Epithelial cell of esophagus (primary cell): ENCODE measurements at places on chromosomes 1 and 21.

- DNase-seq, result no peak
Measured at GRCh38 chr1:200973937-200974657, 49.4 kb downstream of the KIF21B start.

DNA sequence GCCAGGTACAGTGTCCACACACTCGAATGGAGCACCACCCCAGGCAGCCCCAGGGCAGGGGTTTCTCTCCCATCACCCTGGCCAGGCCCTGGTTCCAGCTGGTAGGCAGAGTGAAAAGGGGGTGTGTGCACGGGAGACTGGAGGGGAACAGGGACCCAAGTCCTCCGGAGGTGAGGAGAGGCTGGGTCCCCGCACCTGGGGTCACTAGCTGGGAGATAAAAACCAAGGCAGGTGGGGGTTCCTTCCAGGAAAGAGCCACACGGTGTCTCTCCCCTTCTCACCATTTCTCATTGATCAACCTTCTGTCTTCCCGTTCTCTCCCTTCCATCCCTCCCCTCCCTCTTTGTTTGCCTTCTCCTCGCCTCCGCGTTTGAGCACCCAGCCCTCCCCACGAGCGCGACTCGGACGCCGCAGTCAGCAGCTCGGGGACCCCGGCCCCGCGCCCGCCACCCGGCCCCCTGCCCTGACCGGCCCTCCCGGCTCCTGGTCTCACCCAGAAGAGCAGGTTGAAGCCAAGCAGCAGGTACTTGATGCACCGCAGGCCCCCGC, 358 bp downstream of the TSPAN2 start:
- no peak for DNase-seq

DNA sequence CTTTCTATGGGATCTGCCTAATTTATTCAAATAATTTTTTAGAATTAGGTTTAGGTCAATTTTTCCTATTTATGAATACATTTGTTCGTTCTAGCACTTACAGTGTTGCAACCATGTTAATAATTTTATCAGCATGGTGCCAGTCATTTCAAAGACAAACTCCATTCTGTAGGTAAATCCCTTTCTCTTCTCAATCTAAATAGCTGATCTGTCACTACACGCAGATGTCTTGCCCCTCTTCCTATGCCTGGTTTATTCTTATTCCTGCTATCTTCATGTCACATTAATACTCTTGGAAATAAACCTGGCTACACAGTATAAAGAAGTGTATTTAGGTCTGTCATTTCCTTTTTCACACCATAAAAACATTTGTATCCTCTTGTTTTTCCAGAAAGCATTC, 1172.4 kb downstream of the BRINP3 start:
- no peak for DNase-seq

GRCh38 chr1:162284206-162284955, 92.3 kb downstream of the SPATA46 start:
- no peak for DNase-seq

DNA sequence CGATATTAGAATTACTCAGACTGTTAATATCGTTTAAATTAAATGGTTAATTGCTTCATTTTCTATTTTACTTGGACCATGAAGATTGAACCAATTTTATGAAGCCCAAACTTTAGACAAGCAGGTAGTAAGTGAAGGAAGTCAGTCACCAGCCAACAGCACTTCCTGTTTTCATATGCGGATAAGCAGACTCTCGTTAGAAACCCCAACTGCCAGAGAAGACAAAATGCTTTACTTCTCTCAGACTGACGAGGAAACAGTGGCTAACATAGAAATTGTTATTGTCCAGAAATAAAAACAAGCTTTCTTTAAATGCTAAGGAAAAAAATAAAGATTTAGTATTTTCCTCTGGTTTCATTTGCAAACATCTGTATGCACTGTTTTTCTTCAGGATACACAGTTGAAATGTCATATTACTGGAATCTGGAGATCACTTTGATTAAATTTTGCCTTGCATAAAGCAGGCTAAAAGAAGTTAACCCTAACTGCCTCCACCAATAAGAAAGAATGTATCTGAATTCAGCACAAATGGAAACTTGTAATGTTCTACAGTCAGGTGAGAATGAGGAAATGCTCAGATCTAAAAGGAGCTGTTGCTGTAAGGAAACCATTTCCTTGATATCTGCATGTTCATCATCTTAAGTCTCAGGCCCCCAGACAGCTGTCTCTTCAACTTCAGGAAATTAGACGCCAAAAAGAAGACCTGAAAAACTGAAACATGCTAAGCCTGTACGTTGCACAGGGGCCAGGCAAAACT, 129.8 kb upstream of the SAMSN1 start:
- no peak for DNase-seq

DNA sequence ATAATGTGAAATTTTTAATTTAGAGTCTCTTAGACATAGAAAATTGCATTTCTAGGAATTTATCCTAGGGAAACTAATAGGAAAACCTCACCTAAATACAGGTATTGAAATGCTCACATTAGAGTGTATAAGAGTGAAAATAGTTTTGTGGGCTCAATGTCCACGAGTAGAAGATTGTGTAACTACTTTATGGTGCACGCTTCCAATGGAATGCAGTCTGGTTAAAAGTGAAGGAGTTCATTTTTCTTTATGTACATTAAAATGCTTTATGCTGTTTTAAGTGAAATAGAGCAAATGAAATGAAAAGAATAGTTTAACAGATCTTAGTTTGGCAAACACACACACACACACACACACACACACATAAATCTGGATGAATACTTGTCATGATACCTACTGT, 278.2 kb downstream of the USP25 start:
- peak; percentile 10 for DNase-seq

GRCh38 chr1:119966020-119966419, 69.7 kb upstream of the ADAM30 start:
- DNase-seq, result no peak

DNA sequence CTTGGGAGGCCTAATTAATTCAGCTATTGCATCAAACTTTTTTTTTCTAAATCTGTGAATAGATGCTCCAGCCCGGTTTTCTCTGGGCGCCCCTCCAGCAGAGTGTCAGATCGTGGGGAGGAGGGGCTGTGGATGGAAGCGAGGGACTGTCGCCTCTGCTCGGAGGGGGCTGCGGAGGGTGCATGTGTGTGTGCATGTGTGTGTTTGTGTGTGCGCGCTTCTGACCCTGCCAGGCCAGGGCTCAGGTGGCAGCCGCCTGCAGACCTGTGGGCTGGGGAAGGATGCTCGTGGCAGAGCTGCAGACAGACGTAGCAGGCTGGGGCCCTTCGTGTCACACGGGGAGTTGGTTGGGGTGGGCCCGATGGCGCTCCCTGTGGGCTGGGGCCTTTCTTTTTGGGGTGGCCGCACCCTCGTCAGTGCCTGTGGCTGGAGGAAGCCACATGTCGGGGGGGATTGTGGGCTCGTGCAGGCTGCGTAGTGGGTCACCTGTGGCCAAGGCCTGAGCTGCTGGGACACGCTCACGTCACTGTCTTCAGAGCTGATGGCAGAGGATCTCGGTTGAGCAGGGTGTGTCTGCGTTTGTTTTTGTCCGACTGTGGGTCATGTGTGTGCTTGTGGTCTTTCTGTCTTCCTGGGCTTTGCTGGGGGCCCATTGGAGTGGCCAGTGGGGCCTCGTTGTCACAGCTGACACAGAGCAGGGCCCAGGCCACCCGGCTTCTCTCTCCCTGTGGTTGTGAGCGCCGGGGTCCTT, 2.8 kb downstream of the SKI start:
- DNase-seq, result no peak

DNA sequence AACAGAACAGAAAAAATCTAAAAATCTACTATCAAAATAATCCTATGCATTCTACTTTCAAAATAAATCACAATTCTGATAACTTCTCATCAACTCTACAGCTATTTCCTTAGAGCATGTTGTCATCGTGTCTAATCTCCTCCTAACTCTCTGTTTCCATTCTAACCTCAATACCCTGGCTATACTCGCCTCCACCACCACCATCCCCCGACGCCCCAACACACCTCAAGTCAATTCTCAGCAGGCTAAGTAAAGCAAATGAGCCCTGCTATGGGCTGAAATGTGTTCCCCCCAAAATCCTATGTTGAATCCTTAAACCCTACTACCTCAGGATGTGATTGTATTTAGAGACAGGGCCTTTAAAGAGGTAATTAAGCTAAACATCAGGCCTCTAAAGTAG, 34.6 kb downstream of the NRDC start:
- no peak for DNase-seq

- DNase-seq, result peak; percentile 93
Measured at GRCh38 chr1:221494670-221495069, 247.2 kb downstream of the DUSP10 start.

GRCh38 chr1:9110669-9111356, 18.1 kb downstream of the GPR157 start:
- peak; percentile 98 for DNase-seq

DNA sequence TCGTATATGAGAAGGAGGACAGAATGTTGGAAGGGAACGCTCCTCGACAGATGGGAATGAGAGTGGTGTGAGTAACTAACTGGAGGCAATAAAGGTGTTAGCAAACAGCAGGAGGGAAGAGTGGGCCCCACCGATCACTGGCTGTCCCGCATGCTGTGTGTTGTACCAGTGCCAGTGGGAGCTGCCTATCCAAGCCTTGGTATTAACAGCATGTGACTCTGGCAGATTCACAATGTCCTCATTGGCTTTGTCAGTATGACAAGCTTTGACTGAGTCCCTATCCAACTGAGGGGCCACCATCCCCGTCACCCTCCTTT, 188.3 kb downstream of the NRIP1 start:
- DNase-seq, result no peak

GRCh38 chr1:152110860-152111514, 4.3 kb downstream of the TCHH start:
- peak; percentile 67 for DNase-seq

- DNase-seq, result no peak
Measured at GRCh38 chr1:110481968-110482623, 31.1 kb downstream of the PROK1 start.

GRCh38 chr1:219902951-219903350, 25.4 kb downstream of the SLC30A10 start:
- no peak for DNase-seq

- no peak for DNase-seq
Measured at GRCh38 chr1:220698607-220699016, 8.4 kb downstream of the C1orf115 start.

GRCh38 chr1:230153641-230154296, 86.7 kb downstream of the GALNT2 start:
- peak; percentile 47 for DNase-seq

DNA sequence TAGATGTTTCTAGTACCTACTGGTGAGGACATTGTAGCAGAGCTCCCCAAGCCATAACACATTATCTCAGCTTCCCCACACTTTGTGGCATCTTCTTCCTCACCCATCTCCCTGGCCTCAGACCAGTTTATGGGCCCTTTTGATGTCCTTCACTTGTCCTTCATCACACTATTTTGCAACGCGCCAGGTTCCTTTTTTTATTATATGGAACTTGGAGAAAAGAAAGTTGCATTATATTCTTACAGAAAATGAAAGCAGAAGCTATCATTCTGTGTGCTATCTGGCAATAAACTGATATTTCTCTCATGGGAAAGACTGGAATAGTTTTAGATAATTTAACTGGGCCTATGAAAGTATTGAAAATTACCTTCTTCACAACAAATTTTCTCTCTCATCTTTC, 196.9 kb upstream of the ETV3 start:
- no peak for DNase-seq

DNA sequence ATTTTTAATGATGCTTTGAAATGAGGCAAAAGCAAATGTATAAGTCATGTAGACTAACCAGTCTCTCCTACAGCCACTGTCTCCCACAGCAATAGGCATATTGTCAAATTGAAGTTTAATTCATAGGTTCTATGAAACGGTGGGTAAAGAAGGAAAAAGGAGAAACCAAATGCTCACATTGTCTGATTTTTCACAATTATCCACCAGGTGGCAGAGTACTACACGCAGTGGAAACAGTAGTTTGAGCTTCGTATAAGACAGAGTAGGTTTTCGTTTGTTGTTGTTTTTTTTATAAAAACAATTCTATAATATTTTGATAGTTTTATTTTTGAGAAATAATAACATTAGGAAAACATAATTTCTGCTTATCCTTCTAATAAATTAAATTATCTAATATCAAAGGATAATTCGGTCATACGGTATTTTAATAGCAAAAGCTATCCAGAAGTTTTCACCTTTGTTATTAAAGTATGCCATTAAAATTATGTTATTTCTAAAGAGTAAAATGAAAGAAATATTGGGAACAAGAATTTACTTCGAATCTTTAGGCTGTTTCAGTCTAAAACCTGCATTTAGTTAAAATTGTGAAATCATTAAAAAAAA, 39.1 kb downstream of the TYW3 start:
- peak; percentile 56 for DNase-seq

DNA sequence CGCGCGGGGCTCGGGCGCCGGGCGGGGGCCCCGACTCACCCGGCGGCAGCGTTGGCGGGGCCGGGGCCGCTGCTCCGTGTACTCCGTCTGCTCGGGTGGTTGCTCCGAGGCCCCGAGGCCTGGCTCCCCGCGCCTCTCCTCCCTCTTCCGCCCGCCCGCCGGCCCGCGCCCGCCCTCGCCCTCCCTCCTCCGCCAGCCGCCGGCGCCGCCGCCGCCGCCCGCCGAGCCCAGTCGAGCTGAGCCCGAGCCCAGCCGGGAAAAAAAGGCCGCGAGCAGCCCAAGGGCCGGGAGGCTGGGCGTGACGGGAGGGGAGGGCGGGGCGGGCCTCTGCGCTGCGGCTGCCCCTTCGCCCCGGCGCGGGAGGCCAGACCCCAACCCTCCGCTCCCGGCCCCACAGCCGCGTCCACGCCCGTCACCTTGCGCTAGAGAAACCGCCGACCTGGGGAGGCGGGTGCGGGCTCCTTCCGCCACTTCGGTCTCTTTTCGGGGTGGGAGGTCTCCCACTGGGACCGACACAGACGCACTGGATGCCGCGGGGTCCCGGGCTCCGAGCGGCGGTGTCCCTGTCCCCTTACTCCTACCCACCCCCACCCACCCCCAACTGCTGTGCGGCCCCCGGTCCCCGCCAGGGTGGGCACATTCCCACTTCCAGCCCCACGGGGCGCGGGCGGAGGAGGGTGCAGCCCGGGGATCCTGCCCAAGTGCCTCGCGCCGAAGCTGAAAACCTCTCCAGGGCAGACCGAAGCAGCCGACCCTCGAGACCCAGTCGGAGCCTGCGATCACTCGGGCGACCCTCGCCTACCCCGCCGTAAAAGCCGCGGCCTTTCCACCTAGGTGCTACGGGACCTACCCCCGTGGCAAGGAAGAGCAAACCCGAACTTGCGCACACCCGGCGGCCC, at the start of gene CERS2:
CERS2 (minus strand) TSS at position 256 of the 899 bp plus-strand sequence. CDS start 5,745 bp downstream, outside the sequence.
- DNase-seq, result peak; percentile 80

DNA sequence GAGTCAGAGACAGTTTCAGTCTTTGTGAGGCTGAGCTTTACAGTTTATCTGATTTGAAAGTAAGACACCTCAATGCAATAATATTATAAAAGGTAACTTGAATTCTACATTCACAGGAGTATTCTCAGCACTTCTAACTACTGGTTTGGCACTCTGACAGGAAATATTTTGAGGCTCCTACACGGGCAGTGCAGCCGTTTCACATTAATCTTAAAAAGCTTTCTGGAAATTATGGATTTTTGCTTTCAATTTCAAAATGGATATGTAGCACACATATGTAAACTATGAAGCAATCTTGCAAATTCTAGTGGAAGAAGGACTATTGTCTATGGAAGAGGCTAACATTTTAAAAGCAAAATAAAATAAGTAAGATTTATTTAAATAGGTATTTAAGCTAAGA, 262.9 kb upstream of the SNX7 start:
- no peak for DNase-seq
